Subcutaneous adipose tissue (tissue), 4 donors: ENCODE measurements at places on chromosomes 3 and 15. TPM values are rescaled to one million over a fixed set of nuclear protein-coding genes. Genes with fewer than 3 reads are reported as not detected.

CCR9 gene
- not detected for total RNA-seq

MTHFS gene
- total RNA-seq, result 19.4 TPM

DUOX1 gene
- 0.85 TPM for total RNA-seq

CLDN18 gene
- not detected for total RNA-seq

CHRFAM7A gene
- total RNA-seq, result not detected

DZIP3 gene
- 8.4 TPM for total RNA-seq

ESYT3 gene
- total RNA-seq, result not detected

MAPK6 gene
- total RNA-seq, result 20.0 TPM

FGF7 gene
- 109 TPM for total RNA-seq

KNG1 gene
- total RNA-seq, result not detected

GOLGA8J gene
- total RNA-seq, result not detected

COL6A5 gene
- not detected for total RNA-seq

LDHAL6B gene
- total RNA-seq, result not detected

WDR49 gene
- 2.2 TPM for total RNA-seq

SEMA3G gene
- 148 TPM for total RNA-seq

PAQR5 gene
- total RNA-seq, result 2.6 TPM

NMD3 gene
- 47.3 TPM for total RNA-seq

DPPA2 gene
- total RNA-seq, result not detected

HCN4 gene
- not detected for total RNA-seq

P2RY13 gene
- 3.1 TPM for total RNA-seq

STRA6 gene
- not detected for total RNA-seq

PLXNB1 gene
- 33.8 TPM for total RNA-seq

OR5K2 gene
- total RNA-seq, result not detected

SAMMSON gene
- 0.94 TPM for total RNA-seq

CCR8 gene
- total RNA-seq, result not detected

CORO2B gene
- total RNA-seq, result 15.3 TPM

RBSN gene
- 24.6 TPM for total RNA-seq
